MCF 10A (cell line): ENCODE measurements at places on chromosomes 2 and 18. TPM values are rescaled to one million over a fixed set of nuclear protein-coding genes. Genes with fewer than 3 reads are reported as not detected.

GRCh38 chr2:36464006-36464721 lies 108.6 kb downstream of the CRIM1 start:
- DNase-seq = no peak

GRCh38 chr2:207629553-207629952 lies 4.4 kb upstream of the METTL21A start:
- DNase-seq = no peak

DNA sequence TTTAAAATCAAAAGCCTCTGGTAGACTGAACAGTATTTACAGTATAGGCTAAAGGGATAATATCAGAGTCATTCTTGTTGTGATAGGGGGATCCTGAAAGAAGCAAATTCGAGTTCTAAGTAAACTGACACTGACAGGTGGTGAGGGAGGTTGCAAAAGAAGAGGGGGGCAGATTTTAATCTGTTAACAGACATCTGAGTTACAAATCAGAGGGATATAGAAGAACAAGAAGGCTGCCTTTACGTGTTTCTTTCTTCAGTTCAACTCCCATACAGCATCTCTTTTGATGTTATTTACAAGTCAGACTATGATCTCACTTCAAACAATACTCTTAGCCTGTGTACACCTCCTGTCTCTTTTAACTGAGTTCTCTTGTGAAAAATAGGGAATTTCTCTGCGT lies 16.3 kb upstream of the ITGA4 start:
- DNase-seq = no peak

GRCh38 chr2:189285962-189286645 lies 106.5 kb upstream of the COL5A2 start:
- DNase-seq = peak; percentile 76

DNA sequence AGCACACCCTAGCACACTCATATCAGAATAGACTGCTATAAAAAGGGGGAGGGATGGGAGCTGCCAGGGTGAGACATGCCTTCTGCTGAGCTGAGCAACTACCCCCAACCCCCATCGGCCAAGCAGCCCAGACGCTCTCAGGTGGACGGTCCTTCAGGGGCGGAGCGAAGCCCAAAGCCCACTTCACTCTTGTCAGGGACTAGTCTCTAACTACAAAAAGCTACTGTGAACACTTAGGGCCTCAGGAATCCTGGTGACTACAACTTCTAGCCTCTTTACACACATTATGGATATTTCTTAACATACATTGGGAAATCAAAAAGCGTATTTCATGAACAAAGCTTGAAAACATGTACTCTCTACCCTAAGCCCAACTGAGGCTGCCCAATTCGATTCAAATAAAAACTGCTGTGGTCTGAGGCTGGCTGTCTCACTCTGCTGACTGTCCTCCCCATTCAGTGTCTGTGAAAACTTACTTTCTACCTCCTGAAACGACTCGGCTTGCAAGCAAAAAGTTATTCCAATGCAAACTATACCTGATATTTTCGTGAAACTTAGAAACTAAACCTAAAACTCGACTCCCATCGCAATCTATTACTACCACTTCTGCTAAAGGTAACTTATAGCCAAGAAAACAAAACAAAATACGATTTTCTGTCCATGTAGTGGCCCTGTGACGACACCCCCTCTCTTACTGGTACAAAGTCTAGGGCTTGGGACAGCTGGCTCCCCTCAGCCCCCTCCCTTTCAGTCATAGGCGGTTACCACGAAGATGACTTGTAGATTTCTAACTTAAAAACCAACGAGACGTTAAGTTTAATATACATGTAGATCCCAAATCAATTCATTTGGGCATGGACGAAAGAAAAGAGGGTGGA lies 1.2 kb downstream of the SERTAD2 start:
- peak; percentile 61 for DNase-seq

DSG3 gene
- total RNA-seq = 65.4 and 68.5 TPM in 2 replicates
